ENCODE measurements at places on chromosomes 16 and 17.

- DNase-seq: no peak
Observed at GRCh38 chr17:77370586-77370985, 229.8 kb downstream of the SEC14L1 start.

GRCh38 chr16:20803561-20804214 is 2.6 kb downstream of the ERI2 start:
- no peak for DNase-seq

DNA sequence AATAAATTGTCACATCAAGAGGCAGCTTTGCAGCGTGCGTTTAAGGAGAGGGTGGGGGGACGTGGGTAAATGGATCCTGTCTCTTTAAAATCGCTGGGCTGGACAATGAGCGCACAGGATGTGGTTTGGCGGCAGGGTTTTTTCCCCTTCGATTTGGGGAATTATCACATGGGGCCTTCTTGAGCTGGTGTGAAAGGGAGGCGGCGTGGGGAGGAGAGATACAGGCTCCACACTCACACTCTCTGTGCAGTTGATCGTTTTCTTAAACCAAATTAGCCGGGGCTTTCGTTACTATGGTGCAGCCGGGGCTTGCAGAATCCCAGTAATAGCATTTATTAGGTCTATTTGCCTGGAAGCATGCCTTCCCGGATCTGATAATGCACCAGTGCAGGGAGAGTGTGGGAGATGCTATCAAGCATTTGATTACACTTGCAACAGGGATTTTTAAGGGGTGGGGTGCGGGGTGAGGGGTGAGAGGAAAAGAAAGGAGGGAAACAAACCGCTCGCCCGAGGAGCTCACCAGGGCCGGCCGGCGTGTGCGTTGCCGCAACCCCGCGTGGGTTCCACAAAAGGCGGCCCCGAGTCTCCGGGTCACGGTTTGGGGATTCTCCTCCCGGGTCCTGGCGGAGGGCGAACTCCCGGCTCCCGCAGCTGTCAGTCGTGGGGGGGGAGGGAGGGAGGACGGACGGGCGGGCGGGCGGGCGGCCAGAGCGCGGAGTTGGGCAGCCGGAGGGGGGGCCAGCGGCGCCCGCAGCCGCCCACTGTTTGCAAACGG is 58.8 kb upstream of the GSE1 start:
- DNase-seq: peak; percentile 63

GRCh38 chr16:83793179-83793578 is 14.6 kb upstream of the HSBP1 start:
- DNase-seq: no peak

- DNase-seq: no peak
Observed at GRCh38 chr17:20203761-20204263, 194.7 kb downstream of the SPECC1 start.

- DNase-seq: no peak
Observed at GRCh38 chr16:82755570-82756282, 129.0 kb downstream of the CDH13 start.

DNA sequence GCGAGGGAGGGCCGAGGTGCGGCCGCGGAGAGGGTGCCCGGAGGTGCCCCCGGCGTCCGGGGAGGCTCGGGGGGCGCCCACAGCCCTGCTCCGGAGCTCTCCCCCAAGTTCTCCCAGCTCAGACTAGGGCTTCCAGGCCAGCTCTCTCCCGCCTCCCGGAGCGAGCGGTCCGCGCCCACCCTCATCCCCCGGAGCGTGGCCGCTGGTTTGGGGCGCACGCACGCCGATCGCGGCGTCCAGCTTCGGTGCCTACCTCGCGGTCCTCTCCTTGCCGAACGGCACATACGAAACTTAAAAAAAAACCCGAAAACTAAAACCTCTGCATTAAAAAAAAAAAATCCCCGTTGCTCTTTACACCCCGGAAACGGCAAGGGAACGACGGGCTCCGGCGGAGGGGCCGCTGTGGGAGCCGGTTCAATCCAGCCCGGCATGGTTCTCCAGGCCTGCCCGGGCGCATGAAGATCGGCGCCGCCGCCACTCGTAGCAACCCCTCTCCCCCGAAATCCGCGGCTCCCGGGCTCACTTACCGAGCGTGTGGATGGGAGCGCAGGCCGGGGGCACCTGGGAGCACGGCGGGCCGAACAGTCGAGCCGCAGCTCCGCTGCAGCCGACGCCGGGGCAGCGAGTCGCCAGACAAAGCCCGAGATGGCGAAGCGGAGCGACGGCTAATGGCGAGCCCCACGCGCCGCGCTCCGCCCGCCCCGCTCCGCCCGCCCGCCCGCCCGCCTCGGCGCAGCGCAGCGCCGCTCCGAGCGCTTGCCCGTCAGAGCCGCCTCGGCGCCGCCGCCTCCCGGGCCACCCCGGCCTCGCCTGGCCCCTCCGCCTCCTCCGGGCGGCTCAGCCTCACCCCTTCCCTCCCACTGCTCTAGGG is 973 bp upstream of the UBTF start:
- DNase-seq: peak; percentile 26

- DNase-seq: no peak
Observed at GRCh38 chr16:14497245-14498082, 132.6 kb downstream of the PARN start.

DNA sequence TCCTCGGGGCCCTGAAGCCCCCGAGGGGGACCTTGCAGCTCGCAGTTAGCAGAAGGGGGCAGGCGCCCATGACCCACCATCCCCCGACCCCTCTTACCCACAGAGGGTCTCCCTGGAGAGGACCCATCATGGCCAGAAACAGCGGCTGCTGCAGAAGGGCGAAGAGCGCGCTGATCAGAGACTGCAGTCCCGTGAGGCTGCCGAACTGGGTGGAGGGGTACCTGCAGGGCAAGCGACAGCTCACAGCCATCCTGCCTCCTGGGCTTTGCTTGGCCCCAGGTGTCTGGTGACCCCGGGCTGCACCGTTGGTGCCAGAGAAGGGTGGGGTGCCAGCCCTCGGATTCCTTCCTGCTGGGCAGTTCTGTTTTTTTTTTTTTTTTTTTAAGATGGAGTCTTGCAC is 13.9 kb upstream of the PITPNA start:
- no peak for DNase-seq

- DNase-seq: no peak
Observed at GRCh38 chr17:65830356-65830755, 268.9 kb upstream of the AXIN2 start.

- no peak for DNase-seq
Observed at GRCh38 chr17:72772331-72772821, 320.1 kb downstream of the SLC39A11 start.

DNA sequence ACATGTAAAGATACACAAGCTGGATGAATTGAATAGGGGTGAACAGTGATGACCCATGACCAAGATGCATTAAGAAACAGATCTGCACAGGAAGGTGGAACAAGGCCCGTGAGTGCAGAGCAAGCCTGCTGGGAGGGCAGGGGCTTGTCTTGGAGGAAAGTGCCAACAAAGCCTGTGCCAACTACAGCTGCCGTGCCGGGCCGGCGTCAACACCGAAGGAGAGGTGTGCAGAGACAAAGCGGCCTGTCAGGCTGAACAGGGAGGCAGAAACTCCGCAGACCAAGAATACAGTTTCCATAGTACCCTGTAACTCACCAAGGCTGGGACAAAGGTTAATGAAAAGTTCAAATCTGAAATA is 46.7 kb downstream of the ANKRD11 start:
- DNase-seq: no peak

GRCh38 chr17:8409966-8410882 is 12.6 kb upstream of the RNF222 start:
- DNase-seq: peak; percentile 72

DNA sequence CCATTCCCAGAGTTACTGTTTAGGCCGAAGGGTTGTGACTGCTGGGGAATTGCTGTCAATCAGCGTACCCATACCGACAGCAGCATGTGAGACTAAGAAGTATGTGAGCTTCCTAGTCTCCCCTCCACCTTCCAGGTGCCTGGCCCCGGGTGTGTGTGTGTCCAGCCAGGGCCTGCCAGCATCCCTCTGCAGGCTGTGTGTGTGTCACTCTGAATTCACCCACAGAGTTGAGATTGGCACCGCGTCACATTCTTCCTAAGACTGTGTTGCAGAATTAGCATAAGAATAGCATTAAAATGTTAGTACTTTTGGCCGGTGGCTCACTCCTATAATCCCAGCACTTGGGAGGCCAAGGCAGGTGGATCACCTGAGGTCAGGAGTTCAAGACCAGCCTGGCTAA is 31.8 kb downstream of the PRMT7 start:
- DNase-seq: no peak

DNA sequence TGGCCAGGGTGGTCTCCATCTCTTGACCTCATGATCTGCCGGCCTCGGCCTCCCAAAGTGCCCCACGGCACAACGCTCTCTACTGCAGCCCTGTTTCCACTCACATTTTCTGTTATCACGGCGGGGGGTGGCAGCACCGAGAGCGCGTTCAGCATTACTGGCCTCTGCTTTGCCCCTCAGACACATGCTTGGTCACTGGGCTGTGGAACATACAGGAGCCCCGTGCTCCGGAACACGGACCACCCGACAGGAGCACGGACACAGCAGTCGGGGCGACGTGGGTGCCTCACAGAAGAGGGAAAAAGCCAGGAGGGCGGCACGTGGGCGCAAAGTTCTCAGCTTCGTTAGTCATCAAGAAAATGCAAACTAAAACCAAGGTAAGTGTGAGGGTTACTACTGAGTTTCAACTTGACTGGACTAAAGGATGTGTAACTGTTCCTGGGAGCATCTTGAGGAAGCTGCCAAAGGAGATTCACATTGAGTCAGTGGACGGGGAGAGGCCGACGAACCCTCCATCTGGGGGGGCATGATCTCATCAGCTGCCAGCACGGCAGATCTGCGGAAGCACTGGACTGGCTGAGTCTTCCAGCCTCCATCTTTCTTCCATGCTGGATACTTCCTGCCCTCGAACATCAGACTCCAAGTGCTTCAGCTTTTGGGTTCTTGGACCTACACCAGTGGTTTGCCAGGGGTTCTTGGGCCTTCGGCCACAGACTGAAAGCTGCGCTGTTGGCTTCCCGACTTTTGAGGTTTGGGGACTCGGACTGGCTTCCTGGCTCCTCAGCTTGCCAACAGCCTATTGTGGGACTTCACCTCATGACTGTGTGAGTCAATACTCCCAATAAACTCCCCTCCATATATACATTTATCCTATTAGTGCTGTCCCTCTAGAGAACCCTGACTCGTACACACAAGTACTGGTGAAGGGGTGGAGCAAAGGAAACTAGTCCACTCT is 106.8 kb downstream of the ZNF778 start:
- no peak for DNase-seq

GRCh38 chr17:38705523-38705802 is 390 bp downstream of the MLLT6 start:
- no peak for DNase-seq

DNA sequence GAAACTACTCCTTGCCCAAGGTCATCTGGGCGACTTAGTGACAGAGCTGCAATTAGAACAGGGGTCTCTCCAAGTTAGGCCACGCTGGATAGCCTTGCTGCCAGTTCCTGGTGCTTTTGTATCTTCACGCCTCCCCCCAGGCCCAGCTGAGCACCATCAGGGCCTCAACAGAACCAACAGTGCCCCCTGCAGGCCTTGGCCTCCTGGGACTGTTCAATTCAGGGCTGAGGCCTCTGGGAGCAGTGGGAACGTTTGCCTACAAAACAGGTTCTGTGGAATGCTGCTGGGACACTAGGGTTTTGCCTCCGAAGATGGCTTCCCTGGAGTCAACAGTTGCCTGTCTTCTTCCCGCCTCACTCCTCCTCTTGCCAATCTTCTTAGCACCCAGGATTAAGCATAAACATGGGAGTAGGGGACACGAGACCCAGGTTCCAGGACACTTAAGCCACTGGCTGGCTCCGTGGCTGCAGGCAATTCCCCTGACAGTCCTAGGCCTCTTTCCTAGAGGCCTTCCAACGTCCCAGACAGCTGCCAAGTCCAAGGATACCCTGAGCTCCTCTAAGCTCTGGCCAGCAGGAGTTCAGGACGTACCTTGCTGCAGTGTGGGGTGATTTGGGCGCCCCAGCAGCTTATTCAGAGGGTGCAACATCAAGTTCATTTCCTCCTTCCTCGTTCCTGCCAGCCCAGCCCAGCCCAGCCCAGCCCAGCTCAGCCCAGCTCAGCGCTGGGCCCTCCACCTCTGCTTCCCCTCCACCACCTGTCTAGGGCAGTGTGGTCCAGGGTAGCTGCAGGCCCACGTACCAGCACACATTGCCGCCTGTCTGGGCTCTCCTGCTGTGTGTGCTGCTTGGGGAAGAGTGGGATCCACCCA is 246.6 kb upstream of the RPL38 start:
- no peak for DNase-seq

DNA sequence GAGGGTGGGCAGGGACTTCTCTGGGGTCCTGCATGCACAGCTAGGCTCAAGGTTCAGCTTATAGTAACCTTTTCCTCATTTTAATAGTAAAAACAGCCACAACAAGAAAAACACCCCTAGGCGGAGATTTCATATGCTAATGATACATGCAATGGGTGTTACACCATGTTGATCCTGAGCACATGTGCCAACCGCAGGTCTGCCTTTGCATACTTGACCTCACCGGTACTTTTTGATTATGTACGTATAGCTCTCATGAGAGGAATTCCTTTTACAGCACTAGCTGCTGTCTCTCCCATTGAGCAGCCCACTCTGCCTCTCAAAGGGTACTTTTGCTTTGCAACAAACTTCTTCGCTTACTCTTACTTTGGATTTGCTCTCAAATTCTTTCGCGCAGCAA is 1.9 kb downstream of the KRTAP4-8 start:
- DNase-seq: no peak

DNA sequence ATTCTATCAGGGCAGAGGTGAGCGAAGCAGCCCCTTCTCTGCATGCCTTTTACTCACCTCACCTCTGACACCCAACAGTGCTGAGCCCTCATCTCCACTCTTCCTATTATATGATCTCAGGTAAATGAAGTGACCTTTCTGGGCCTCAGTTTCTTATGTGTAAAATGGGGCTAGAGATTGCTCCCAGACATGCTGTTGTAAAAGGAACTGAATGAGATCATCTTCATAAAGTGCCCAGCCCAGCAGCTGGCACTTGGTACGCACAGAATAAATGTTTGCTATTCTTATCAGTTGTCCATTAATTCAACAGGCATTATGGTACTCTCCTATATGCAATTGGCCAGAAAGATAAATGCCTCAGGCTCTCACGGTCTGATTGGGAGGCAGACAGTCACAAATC is 4.5 kb upstream of the GALK1 start:
- DNase-seq: no peak

DNA sequence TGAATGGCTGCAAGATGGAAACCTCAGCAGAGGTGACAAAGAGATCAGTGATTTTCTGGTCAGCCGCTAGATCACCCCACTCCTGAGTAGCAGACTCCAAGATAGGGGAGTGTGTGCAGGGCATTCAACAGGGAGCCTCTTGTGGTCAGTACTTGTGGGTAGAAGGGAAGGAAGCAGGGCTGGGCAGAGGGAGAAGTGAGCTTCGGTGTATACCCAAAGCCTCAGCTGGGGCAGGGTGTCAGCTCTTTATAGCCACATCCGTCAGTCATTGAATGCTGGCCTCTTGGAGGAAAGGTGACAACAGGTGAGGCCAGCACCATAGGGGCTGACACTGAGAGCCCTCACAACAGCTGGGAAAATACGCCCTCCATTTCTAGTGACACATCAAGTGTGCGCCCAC is 2.2 kb upstream of the SLC12A3 start:
- DNase-seq: no peak

DNA sequence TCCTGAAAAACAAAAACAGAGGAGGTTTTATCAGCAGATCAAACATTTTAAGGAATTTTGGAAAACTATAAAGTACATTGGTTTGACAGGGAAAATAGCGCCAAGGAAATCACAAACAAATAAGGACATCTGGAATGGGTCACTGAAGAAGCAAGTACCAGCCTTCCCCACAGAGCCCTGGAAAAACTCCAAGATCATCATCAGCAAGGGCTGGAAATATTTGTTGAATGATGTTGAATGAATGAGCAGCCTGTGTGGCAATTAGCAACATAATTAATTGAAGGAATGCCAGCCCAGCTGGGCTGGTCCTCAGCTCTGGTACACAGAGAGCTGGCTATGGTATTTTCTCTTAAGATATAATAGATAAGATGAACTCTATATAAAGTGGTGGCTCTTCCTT is 290.4 kb downstream of the HS3ST3A1 start:
- no peak for DNase-seq
